ENCODE measurements at places on chromosomes 5 and 9.

DNA sequence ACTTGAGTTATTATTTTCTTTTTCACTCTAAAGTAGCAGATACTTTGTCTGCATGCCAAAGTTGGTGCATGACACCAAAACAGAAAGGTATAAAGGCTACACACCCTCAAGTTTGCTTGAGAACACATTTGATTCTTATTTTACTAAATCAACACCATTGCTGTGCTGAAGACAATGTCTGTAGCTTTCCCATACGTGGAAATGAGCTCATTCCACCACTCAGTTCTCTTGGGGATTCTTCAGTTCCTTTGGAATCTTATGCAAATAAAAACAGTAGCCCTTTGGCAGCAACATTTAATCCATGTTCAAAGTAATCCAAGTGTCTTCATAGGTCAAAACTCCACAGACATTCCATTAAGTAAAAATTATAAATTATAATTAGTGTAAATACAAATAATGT is 264.9 kb downstream of the TLE1 start:
- DNase-seq: no peak

DNA sequence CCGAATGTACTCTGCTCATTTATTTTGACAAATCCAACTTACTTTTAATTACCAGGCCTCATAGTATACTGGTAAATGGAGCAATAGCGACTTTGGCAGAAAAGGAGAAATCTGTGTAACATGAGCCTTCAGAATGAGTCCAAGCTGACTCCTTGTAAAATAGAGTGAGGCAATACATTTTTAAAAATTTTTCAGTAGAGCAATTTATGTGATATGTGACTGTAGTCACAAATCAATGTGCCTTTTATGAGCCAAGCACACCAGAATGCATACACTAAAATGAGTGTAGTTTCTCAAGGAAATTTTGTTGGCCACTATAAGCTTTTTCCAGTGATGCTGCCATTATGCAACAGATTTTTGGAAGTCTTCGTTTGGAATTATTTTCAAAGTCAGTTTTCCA is 73.8 kb downstream of the SNCAIP start:
- DNase-seq: no peak

DNA sequence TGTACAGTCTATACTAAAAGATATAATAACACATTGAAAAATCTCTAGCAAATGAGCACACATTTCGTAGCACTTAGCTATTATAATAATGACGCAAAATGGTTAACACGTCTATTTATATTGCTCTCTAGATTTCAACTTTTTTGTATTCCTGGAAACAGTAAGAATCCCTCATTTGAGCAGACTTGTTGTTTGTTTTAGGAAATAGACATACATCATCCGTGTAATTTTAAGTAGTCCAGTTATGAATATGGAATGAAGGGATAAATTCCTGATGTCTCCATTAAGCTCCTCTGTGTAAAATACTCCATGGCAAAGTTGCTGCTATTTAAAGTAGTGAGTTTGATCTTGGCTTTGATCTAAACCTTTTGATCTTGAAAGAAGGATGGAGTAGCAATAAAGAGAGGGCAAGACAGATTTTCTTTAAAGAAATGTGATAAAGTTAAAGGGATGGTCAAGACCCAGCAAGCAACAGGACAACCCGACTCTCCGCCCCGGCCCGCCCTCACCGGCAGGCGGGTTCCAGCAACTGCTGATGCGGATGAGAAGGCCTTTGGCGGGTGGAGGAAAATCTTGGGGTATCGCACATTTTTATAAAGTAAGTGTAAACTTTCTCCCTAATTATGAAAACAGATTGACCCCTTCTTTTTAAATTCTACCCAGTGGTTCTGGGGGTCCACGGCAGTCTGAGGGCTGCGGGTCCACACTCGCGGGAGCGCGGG is 277.4 kb downstream of the AOPEP start:
- no peak for DNase-seq

- DNase-seq: no peak
Observed at GRCh38 chr5:68628082-68628814, 412.7 kb downstream of the PIK3R1 start.

GRCh38 chr9:110975969-110976368 is 62.3 kb downstream of the LPAR1 start:
- DNase-seq: no peak

DNA sequence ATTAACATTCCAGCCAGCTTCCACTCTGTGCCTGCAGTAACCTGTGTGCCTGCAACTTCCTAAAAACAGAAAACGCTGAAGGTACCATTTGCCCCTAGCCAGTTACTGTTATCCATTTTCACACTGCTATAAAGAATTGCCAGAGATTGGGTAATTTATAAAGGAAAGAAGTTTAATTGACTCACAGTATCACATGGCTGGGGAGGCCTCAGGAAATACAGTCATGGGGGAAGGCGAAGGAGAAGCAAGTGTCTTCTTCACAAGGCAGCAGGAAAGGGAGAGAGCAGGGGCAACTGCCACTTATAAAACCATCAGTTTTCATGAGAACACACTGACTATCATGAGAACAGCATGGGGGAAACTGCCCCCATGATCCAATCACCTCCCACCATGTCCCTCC is 31.2 kb downstream of the PTCD2 start:
- no peak for DNase-seq

GRCh38 chr9:30382271-30382670 is 2002.2 kb upstream of the ACO1 start:
- DNase-seq: no peak

GRCh38 chr5:43106290-43106638 is 14.4 kb upstream of the ZNF131 start:
- DNase-seq: no peak

DNA sequence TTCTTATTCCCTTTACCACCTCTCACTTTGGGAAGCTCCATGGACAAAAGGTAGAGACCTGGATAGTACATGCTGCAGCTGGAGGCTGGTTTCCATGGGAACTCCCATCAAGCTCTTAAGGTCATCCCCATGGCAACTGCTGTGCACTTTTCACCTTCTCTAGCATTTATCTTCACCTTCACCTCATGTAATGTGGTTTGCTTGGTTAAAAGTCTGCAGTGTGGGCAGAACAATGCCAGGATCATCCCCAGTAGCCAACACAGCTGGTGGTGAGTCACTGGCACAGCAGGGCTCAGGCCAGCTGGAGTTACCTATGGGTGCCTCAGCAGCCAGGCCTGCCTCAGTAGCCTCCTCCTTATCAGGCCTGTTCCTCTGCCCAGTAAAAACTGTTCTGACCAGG is 210.5 kb downstream of the GRIA1 start:
- no peak for DNase-seq

DNA sequence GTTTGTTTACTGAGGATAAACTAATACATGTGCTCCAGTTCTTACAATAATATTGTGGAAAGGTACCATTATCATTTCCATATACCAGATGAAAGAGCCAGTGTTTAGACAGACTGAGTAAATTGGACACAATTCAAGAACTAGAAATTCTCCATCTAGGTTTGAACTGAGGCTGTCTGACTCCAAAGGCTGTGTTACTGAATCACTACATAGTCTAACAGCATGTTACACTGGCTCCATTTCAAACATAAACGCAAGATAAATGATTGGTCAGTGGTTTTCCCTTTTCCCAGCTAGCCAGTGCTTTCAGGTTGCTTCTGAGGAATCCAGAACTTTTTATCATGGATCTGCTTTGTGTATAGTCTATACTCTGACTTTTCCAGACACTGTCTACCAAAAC is 8.1 kb downstream of the SPDL1 start:
- DNase-seq: no peak

GRCh38 chr5:157217289-157218024 is 36.8 kb downstream of the ITK start:
- DNase-seq: no peak

DNA sequence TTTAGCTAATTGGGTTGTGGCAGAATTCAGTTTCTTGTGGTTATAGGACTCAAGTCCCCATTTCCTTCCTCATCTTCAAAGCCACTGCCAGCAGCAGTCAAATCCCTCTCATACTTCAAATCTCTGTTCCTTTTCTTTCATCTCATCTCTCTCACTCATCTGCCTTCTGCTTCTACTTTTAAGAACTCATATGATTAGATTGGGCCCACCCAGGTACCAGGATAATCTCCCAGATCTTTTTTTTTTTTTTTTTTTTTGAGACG is 8.0 kb upstream of the REEP5 start:
- no peak for DNase-seq

- DNase-seq: no peak
Observed at GRCh38 chr9:16278326-16278999, 592.0 kb downstream of the BNC2 start.

GRCh38 chr9:131735238-131736128 is 4.4 kb downstream of the RAPGEF1 start:
- no peak for DNase-seq

DNA sequence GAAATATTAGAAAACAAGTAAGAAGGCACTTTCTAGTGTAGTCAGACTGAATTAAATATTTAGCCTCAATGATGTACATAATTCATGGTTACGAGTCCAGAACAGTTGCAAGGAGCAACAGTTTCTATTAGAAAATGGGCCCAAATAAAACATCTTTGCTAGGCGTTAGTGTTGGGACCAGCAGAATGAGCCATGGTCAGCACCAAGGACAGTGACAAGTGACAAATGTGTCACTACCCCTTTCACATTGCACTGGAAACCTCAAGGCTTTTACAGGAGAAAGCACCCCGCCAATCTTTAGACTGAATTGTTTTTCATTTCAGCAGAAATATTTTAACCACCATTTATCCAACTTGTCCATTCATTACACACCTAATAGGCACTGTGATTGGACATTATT is 301.3 kb upstream of the ADCY2 start:
- DNase-seq: no peak

GRCh38 chr5:134055015-134055414 is 50.2 kb upstream of the VDAC1 start:
- DNase-seq: no peak

- no peak for DNase-seq
Observed at GRCh38 chr9:97362777-97363545, 48.9 kb upstream of the TDRD7 start.

DNA sequence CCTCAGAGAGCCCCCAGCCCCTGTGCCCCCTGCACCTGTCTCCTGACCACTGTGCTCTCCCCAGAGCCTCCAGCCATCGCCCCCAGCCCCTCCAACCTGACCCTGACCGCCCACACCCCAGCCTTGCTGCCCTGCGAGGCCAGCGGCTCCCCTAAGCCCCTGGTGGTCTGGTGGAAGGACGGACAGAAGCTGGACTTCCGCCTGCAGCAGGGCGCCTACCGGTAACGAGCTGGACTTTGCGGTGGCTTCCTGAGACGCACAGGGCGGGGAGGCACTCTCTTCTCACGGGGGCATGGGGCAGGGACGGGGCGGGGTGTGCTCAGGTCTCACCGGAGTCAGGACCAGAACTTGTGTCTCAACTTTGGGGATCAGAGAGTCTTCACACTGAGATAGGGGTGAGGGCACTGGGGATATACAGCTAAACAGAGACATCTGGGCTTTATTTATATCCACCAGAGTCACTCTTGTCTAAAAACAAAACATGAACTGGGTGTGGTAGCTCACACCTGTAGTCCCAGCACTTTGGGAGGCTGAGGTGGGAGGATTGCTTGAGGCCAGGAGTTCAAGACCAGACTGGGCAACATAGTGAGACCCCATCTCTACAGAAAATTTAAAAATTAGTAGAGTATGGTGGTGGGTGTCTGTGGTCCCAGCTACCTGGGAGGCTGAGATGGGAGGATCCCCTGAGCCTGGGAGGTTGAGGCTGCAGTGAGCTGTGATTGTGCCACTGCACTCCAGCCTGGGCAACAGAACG is 46.1 kb upstream of the ASS1 start:
- no peak for DNase-seq

GRCh38 chr9:16223074-16223871 is 647.2 kb downstream of the BNC2 start:
- DNase-seq: no peak

GRCh38 chr5:122880749-122881148 is 35.3 kb downstream of the SNX24 start:
- DNase-seq: no peak

DNA sequence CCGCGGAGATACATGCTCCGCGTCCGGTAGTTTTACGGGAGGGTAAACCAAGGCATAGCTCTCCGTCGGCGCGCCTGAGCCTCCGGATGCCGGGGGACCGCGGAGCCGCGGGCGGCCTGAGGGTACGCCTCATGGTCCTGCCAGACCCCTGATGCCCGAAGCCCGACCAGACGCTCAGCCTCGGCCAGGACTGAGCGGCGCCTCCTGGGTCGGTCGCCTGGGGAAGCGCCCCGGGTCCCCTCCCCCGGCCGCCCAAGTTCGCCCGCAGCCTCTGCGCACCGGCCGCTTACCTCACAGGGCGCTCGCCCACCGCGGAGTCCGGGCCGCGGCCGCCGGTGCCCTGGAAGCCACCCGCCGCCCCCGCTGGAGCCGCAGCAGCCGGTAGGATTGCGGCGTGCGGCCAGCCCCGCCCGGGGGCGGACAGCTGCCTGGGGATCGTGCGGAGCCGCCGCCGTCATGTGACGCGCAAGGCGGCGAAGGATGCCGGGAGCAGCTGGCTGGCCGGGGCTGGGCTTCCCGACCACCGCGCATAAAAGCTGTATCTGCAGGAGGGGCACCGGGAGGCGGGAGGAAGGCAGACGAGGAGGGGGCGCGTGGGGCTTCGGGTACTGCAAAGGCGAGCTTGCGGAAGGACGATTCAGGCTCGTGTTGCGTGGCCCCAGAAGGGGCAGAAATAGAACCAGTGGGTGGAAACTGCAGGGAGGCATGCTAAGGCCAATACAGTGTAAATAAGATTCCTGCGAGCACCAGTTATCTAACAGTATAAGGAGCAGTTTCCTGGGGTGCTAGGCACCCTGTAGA is at the start of gene FBXO10:
Gene FBXO10 (minus strand): TSS at position 460 of the 801 bp plus-strand sequence. CDS start 34,612 bp downstream, outside the sequence.
- DNase-seq: peak; percentile 8

DNA sequence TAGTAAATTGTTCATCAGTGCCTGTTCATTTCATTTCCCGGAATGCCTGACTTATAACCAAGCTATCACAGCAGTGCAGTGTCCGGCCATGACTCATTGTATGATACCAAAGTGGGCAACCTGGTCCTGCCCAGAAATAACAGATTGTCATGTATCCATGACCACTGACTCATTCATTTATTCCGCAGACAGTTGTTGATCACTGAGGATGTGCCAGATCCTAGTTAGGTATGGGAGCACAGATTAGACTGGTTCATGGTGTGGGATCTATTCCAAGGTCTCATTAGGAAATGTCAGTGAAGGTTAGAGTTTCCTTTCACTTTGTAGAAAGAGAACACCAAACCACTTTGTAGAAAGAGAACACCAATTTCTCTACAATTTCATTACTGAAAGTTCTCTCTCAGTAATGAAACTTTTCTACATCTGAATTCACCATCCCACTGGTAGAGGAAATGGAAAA is 8.7 kb downstream of the NREP start:
- no peak for DNase-seq

GRCh38 chr9:16282216-16282615 is 588.3 kb downstream of the BNC2 start:
- DNase-seq: no peak

GRCh38 chr5:67176936-67177335 is 19.7 kb downstream of the CD180 start:
- DNase-seq: no peak

DNA sequence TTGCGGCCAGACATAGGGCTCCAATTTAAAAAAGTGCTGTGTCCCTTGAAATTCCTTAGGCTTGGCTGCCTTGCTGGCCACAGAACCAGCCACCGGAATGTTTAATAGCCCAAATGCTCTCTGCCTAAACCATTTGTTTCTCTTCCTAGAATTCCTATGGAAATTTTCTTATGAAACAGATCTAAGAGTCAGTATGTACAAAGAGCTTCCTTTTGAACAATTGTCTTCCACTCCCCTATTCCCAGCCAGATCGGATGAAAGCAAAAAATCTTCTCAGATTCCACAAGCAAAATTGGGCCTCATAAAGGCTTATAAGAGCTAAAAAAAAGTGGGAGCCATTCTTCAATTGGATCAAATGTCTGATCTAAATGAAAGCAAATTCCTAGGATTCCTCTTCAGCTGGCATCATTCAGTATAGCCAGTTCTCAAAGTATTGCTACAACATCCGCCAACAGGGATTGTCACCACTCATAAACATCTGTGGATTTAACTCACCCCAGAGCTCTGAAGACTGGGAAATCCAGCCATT is 104.3 kb downstream of the CEMIP2 start:
- DNase-seq: no peak

All from activated T-cell treated with anti-CD3 and anti-CD28 coated beads for 1 hour (primary cell).